ENCODE measurements at places on chromosomes 7 and 10. TPM values are rescaled to one million over a fixed set of nuclear protein-coding genes. Genes with fewer than 3 reads are reported as not detected.
A peak's percentile ranks its signal among the peaks of the same experiment; 100 is the strongest.

DNA sequence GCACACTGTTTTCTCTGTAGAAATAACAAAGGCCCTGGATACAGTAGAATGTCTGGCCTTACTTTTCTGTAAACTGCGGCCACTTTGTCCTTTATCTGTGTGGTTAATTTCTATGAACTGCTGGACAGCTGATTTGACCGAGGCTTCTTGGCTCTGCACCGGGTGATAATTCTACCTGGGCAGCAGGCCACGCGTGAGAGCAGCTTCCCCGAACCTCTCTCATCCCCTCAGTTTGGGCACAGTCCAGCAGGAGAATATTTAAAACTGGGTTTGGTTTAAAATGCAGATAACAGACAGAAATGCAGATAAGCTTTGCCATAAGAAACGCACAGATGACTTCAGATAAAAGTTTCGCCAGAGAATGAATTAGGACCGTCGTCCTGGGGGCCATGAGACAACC is 81.0 kb downstream of the CELF2 start:
- no peaks in the 10 kb centered on the region for H3K27me3 ChIP-seq
- H3K27ac ChIP-seq, result no peak overlapping the region
- no peak for DNase-seq
- no peaks in the 10 kb centered on the region for H3K36me3 ChIP-seq
- H3K4me3 ChIP-seq, result no peak overlapping the region

DNA sequence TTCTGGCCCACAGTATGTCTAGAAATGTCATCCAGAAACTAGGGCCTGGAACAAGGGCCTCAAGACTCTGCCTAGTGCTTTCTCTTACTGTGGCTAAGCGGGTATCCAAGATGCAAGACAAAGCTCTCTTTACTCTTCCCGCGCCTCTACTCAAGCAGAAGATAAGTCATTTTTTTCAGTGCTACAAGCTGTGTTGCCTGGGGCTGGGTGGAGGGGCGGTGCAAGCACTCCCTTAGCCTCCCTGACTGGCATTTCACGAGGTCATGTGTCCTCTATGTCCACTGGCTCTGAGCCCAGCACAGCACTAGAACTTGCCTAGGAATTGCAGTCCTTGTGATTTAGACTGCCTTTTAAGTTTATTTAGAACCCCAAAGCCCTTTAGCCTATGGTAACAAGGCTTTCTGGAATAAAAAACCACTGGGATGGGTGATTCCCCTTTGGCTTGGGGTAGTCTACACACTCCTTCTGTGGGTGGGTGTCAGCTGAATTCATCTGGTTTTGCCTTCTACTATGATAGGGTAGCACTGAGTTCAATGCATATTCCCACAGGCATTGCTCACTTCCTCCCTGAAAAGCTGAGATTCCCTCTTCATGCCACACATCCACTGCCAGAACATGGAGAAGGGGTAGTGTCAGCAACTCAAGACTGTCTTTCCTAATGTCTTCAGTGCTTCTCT is 371.8 kb upstream of the KCND2 start:
- DNase-seq, result peak; percentile 35
- H3K4me3 ChIP-seq, result no peak overlapping the region
- H3K27me3 ChIP-seq, result no peaks in the 10 kb centered on the region

GRCh38 chr7:893686-894085 is 17.3 kb downstream of the GET4 start:
- peaks cover 67% of the 10 kb centered on the region for H3K36me3 ChIP-seq
- H3K4me3 ChIP-seq, result no peak overlapping the region
- no peak for DNase-seq
- no peaks in the 10 kb centered on the region for H3K27me3 ChIP-seq
- H3K27ac ChIP-seq, result no peak overlapping the region

DNA sequence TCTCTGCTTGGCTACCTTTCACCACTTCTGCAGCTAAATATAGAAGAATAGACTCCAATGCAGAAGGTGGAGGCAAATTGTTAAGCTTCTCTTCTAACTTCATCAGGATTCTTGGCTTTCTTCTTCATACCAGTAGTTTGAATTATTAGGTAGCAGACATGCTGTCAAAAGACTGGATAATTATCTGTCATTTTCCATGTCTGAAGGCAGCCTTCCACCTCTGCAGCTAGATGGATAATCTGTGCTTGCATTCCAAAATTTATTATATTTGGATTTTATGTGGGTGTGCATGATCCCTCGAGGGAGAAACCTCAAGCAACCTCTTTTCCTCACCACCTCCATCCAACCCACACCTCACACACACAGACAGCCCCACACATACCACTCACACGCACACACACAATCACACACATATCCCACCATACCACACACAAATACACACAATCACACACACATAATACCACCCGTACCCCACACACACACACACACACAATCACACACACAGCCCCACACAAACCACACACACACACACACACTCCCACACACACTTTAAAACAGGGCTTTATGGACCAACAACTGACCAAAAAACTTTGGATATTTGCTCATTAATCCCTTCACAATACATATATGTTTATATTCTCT is 145.0 kb downstream of the C7orf25 start:
- no peak overlapping the region for H3K4me3 ChIP-seq
- H3K4me1 ChIP-seq, result no peaks in the 10 kb centered on the region
- H3K27me3 ChIP-seq, result no peaks in the 10 kb centered on the region
- DNase-seq, result no peak
- no peak overlapping the region for H3K27ac ChIP-seq

The FRMPD2 gene
- 0.48 TPM for total RNA-seq

GRCh38 chr10:66258693-66259092 is 667.1 kb upstream of the LRRTM3 start:
- H3K4me1 ChIP-seq, result no peaks in the 10 kb centered on the region
- H3K36me3 ChIP-seq, result no peaks in the 10 kb centered on the region
- no peak overlapping the region for H3K4me3 ChIP-seq
- DNase-seq, result no peak
- H3K27ac ChIP-seq, result no peak overlapping the region

DNA sequence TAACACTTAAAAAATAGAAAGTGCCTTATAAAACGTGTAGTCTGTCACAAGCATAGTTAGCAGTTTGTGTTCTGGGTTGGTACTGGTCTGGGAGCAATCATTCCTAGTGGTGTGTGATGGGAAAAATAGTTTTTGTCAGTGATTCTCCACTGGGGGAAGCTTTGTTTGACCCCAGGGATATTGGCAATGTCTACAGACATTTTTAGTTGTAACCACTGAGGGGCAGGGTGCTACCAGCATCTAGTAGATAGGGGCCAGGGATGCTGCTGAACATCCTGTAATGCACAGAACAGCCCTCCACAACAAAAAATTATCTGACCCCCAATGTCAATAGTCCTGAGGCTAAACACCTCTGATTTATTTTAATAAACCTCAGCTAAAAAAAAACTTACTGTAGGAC is 51.6 kb upstream of the CREB5 start:
- no peaks in the 10 kb centered on the region for H3K27me3 ChIP-seq
- no peak for DNase-seq
- no peak overlapping the region for H3K4me3 ChIP-seq
- peaks cover 10% of the 10 kb centered on the region for H3K4me1 ChIP-seq

The LRRC18 gene
- not detected for total RNA-seq

DNA sequence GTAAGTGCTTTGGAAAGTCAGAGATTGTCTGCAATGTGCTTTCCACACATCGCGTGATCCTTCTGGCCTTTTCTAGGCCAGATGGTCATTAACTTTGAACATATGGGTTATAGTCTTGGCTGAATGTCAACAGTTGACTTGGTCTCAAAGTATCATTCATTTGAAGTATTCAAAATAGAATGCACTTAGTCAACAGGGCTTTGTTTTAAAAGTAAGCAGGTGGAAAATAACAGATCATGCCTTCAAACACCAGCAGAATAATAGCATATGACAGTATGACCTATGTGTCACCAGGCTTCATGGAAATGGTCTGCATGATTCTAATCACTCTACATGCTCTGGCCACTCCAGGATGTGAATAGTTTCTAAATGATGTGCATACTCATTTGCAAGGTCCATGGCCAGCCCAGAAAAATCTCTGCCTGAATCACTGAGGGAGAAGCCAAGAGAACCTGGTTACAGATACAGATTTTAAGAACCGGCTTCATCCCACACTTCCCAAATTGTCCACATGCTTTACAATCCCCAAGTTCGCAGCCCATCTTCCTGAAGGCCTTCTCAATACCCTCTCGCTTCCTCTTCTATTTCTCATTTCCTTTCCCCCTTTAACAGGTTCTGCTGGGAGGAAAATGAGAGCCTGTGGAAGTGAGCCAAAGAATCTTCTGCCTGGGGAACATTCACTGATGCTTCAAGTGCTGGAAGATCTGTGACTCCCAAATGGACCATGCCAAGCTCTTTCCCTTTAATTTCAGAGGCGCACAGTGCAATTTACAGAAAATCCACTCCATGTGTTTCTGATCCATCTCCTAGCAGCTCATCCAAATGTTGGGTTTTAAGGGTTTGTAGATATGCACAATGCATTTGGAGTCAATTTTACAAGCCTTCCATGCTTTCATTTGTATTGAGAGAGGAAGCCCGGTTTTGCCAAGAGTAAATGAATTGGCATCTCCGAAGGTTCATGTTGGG is 122.8 kb upstream of the GDF10 start:
- no peaks in the 10 kb centered on the region for H3K36me3 ChIP-seq
- DNase-seq, result no peak
- no peak overlapping the region for H3K27ac ChIP-seq
- H3K27me3 ChIP-seq, result no peaks in the 10 kb centered on the region
- no peak overlapping the region for H3K4me3 ChIP-seq
- no peaks in the 10 kb centered on the region for H3K4me1 ChIP-seq

GRCh38 chr10:26566525-26567350 is 128.6 kb downstream of the APBB1IP start:
- peak; percentile 77 for DNase-seq
- no peaks in the 10 kb centered on the region for H3K36me3 ChIP-seq
- H3K4me1 ChIP-seq, result no peaks in the 10 kb centered on the region
- H3K4me3 ChIP-seq, result peak overlapping the region; percentile 85
- H3K27ac ChIP-seq, result no peak overlapping the region

The OR2A5 gene
- not detected for total RNA-seq

DNA sequence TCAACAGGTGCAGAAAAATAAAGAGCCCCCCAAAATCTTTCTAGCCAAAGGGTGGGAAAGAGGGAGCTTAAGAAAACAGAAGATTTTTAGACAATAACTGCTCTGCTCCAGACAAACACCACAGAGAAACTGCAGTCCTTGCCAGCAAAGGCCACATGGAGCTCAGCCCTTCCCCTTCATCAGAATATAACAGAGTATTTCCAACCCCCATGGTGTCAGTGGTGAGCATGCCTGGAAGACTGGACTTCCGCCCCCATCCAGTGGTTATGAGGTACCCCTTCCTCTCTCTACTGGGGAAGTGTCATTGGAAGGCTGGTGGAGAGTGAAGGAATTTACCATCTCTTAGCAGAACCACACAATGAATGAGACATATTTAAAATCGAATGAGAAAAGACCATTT is 1007.3 kb upstream of the CELF2 start:
- peak; percentile 24 for DNase-seq
- no peak overlapping the region for H3K4me3 ChIP-seq
- no peaks in the 10 kb centered on the region for H3K4me1 ChIP-seq
- no peaks in the 10 kb centered on the region for H3K36me3 ChIP-seq
- H3K27ac ChIP-seq, result no peak overlapping the region

- H3K27me3 ChIP-seq, result no peaks in the 10 kb centered on the region
- no peak overlapping the region for H3K4me3 ChIP-seq
- H3K4me1 ChIP-seq, result no peaks in the 10 kb centered on the region
- H3K27ac ChIP-seq, result no peak overlapping the region
- no peak for DNase-seq
Measured at GRCh38 chr7:44116087-44116788, 7.1 kb downstream of the POLD2 start.

The PRKCQ gene
- 11.8 TPM for total RNA-seq

- H3K4me1 ChIP-seq, result no peaks in the 10 kb centered on the region
- no peak overlapping the region for H3K27ac ChIP-seq
- no peaks in the 10 kb centered on the region for H3K36me3 ChIP-seq
- no peak overlapping the region for H3K4me3 ChIP-seq
- no peaks in the 10 kb centered on the region for H3K27me3 ChIP-seq
Measured at GRCh38 chr10:43913676-43914235, 265.1 kb upstream of the ZNF32 start.

The C10orf105 gene
- 0.26 TPM for total RNA-seq

DNA sequence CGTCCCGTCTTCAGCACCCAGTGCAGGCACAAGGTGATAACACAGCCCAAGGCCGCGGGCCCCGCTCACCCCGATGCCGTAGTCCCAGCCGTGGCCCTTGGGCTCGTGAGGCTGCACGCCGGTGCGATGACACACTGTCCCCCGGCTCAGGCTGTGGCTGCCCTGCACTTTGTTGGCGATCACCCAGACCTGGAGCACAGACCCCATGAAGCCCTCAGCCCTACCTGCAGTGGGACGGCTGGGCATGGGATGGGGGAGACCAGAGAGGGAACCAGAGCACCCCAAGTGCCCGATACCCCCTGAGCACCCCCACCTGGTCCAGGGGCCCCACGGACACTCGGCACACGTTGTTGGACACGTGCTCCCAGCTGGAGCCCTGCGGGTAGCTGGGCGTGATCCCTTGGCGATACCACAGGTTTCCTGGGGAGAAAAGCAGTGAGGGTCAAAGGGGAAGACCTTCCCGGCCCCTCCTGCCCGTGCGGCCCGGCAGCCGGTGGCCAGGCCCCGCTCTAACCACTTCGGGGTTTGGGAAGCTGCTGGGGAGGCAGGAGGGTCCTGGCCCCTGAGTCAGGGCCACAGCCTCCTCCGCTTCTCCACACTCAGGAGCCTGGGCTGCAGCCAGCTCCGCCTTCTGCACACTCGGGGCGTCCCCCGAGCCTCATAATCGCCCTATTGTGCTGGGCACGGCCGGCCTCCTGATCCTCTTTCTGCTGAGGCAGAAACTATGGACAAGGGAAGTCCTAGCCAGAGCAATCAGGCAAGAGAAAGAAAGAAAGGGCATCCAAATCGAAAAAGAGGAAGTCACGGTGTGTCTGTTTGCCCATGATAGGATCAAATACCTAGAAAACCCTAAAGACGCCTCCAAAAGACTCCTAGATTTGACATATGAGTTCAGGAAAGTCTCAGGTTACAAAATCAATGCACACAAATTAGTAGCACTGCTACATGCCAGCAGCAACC is 6.7 kb downstream of the BHLHA15 start:
- no peak overlapping the region for H3K27ac ChIP-seq
- H3K4me3 ChIP-seq, result no peak overlapping the region
- no peaks in the 10 kb centered on the region for H3K36me3 ChIP-seq

- H3K27ac ChIP-seq, result no peak overlapping the region
- H3K4me3 ChIP-seq, result no peak overlapping the region
- no peaks in the 10 kb centered on the region for H3K4me1 ChIP-seq
Measured at GRCh38 chr7:47405921-47406800, 175.8 kb downstream of the TNS3 start.

- H3K36me3 ChIP-seq, result peaks cover 28% of the 10 kb centered on the region
- H3K27ac ChIP-seq, result no peak overlapping the region
- DNase-seq, result no peak
- H3K4me1 ChIP-seq, result no peaks in the 10 kb centered on the region
Measured at GRCh38 chr10:104308439-104308903, 29.8 kb downstream of the ITPRIP start.

- H3K4me3 ChIP-seq, result no peak overlapping the region
- no peaks in the 10 kb centered on the region for H3K36me3 ChIP-seq
- H3K4me1 ChIP-seq, result no peaks in the 10 kb centered on the region
- no peak for DNase-seq
- H3K27me3 ChIP-seq, result no peaks in the 10 kb centered on the region
Measured at GRCh38 chr10:88069338-88069737, 205.9 kb downstream of the PTEN start.

The IQUB gene
- 0.39 TPM for total RNA-seq

Data from H9 (cell line).